ENCODE measurements at places on chromosomes 12 and 14. TPM values are rescaled to one million over a fixed set of nuclear protein-coding genes. Genes with fewer than 3 reads are reported as not detected.
A peak's percentile ranks its signal among the peaks of the same experiment; 100 is the strongest.

- H3K27ac ChIP-seq: peak overlapping the region; percentile 98
- peaks cover 6% of the 10 kb centered on the region for H3K36me3 ChIP-seq
- H3K4me1 ChIP-seq: peaks cover 58% of the 10 kb centered on the region
- H3K4me3 ChIP-seq: peak overlapping the region; percentile 87
- H3K27me3 ChIP-seq: no peaks in the 10 kb centered on the region
Measured at GRCh38 chr12:68613209-68613904, 2.7 kb downstream of the RAP1B start.

The TMEM116 gene
- total RNA-seq: 9.8 TPM

DNA sequence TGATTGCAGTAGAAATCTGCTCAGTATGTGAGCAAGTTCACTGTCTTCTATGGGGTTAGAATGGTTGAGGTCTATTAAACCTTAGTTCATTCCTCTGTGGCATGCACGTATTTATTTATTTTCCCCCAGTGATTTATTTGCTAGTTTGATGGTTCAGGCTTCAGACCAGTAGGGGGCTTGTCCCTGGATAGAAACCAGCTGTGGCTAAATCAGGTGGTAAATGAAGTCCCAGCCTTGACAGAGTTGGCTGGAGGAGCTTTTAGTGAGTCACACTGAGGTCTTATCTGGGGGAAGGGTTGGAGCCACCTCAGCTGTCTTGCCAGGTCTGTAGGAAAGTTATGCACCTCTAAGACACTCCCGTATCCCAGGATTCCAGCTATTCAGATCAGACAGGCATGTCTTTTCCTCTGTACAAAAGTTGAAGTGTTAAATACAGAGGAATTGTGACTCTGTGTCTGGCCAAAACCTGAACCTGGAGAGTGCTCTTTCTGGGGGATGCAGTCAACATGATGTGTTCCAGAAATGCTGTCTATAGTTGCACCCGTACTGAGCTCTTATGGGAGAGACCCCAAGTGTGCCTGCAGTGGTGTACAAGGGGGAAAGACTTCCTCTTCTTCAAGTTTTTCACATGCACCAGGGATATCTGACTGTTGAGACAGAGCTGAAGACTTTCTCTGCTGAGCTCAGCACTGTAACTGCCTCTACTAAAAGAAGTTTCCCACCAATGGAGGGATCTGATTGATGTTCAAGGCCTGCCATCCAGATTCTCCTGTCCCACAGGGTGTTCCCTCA, 1322.1 kb downstream of the TMEM121 start:
- DNase-seq: no peak
- no peak overlapping the region for H3K4me3 ChIP-seq
- H3K27ac ChIP-seq: no peak overlapping the region
- peaks cover 6% of the 10 kb centered on the region for H3K4me1 ChIP-seq
- no peaks in the 10 kb centered on the region for H3K27me3 ChIP-seq

GRCh38 chr12:119363490-119363889, 29.0 kb downstream of the CCDC60 start:
- no peaks in the 10 kb centered on the region for H3K4me1 ChIP-seq
- no peak overlapping the region for H3K4me3 ChIP-seq
- DNase-seq: no peak
- H3K27ac ChIP-seq: no peak overlapping the region

The TRIP11 gene
- 90.5 TPM for total RNA-seq

- no peak overlapping the region for H3K27ac ChIP-seq
- no peak for DNase-seq
- H3K4me1 ChIP-seq: no peaks in the 10 kb centered on the region
- no peak overlapping the region for H3K4me3 ChIP-seq
Measured at GRCh38 chr14:97806891-97807290, 1009.7 kb downstream of the VRK1 start.

DNA sequence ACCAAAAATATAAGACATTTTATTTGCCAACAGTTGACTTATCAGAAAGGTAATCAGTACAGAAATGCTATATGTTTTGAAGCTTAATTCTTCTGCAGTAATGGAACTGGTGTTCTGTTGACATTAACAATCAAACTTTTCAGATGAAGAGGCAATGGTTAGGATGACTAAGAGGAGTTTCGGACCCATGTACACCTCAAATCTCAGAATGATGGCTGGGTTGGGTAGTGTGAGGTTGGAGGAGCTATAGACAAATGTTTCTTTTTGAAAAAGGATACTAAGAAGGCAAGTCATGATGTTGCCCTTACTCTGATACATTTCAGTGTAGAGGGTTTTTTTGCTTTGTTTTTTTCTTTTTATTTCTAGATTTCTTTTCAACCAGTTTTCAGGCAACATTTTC, 66.9 kb downstream of the KNTC1 start:
- no peaks in the 10 kb centered on the region for H3K4me1 ChIP-seq
- DNase-seq: no peak
- peaks cover 13% of the 10 kb centered on the region for H3K36me3 ChIP-seq
- H3K27ac ChIP-seq: no peak overlapping the region
- no peak overlapping the region for H3K4me3 ChIP-seq

DNA sequence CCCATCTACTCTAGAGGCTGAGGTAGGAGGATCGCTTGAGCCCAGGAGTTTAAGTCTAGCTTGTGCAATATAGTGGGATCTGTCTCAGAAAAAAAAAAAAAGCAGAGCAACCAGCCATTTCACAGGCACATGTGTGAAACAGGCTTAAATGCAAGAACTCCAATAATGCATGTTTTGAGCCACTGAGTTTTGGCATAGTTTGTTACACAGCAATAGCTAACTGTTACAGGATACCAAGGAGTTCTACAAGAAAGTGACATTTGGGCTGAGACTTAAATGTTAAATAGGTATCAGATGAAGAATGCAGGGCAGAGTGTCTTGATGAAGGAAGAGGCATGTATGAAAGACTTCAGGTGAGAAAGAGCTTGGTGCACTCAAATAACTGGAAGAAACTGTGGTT, 240.0 kb upstream of the FOXN3 start:
- no peaks in the 10 kb centered on the region for H3K27me3 ChIP-seq
- no peaks in the 10 kb centered on the region for H3K36me3 ChIP-seq
- no peak for DNase-seq
- no peak overlapping the region for H3K27ac ChIP-seq

DNA sequence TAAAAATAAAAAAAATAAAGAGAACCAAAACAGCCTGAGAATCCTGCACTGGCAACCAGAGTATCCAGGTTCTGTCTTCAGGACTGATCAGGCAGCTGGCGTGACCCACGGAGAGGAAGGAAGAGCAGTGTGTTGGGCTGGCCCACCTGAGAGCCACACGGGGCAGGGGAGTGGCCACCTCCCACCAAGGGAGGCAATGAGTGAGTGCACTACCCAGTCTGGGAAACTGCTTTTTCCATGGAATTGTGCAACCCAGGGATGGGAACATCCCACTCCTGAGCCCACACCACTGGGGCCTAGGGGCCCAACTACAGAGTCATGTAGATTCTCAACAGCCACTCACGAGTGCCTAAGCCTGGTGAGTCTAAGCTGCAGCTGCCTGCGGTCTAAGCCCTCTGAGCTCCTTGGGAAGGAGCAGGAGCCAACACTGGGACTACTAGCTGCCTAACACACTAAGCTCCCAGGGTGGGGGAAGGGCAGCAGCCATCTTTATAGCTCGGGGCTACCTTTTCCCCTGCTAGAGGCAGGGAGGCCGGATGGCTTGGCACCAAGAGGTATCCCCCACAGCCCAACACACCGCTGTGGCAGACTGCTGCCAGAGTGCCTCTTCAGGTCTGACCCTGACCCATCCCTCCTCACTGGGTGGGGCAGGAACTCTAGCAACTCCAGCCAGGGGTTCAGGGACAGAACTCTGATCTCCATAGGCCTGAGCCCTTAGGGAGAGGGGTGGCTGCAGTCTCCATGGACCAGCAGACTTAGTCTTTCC, 610.9 kb downstream of the RERGL start:
- H3K4me1 ChIP-seq: no peaks in the 10 kb centered on the region
- no peaks in the 10 kb centered on the region for H3K36me3 ChIP-seq
- H3K27ac ChIP-seq: no peak overlapping the region
- no peak overlapping the region for H3K4me3 ChIP-seq
- DNase-seq: peak; percentile 67

The FGD6 gene
- 9.6 TPM for total RNA-seq

DNA sequence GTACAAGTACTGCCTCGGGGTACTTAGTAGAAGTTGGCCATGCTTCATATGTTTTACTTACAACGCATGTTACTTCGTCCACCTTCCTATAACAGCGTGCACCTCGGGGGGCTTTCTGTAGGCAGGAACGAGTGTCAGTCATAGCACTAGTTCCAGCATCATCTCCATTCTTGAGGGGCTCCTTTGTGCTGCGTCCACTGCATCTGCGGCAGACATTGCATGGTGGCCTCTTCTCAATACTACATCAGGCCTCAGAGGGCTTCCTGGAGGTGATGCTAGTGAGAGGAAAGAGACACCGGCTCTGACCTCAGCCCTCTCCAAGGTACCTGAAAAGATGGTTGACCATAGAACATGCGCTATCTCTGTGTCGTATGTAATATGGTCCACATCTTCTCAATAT, 121.2 kb upstream of the RTL1 start:
- no peaks in the 10 kb centered on the region for H3K27me3 ChIP-seq
- no peaks in the 10 kb centered on the region for H3K36me3 ChIP-seq
- H3K4me3 ChIP-seq: no peak overlapping the region

The TCP11L2 gene
- total RNA-seq: 16.4 TPM

GRCh38 chr12:69685810-69686209, 13.3 kb downstream of the BEST3 start:
- no peak overlapping the region for H3K27ac ChIP-seq
- no peaks in the 10 kb centered on the region for H3K36me3 ChIP-seq
- no peak for DNase-seq

GRCh38 chr12:3837049-3837448, 36.1 kb downstream of the PARP11 start:
- H3K27me3 ChIP-seq: no peaks in the 10 kb centered on the region
- H3K27ac ChIP-seq: no peak overlapping the region
- H3K4me1 ChIP-seq: peaks cover 3% of the 10 kb centered on the region
- H3K36me3 ChIP-seq: peaks cover 5% of the 10 kb centered on the region

The CCDC175 gene
- not detected for total RNA-seq

- no peak for DNase-seq
- H3K4me3 ChIP-seq: no peak overlapping the region
- H3K4me1 ChIP-seq: peaks cover 6% of the 10 kb centered on the region
- no peak overlapping the region for H3K27ac ChIP-seq
Measured at GRCh38 chr12:12467264-12467663, 95.4 kb downstream of the DUSP16 start.

The SLC7A8 gene
- 0.89 TPM for total RNA-seq

The TSPAN19 gene
- not detected for total RNA-seq

DNA sequence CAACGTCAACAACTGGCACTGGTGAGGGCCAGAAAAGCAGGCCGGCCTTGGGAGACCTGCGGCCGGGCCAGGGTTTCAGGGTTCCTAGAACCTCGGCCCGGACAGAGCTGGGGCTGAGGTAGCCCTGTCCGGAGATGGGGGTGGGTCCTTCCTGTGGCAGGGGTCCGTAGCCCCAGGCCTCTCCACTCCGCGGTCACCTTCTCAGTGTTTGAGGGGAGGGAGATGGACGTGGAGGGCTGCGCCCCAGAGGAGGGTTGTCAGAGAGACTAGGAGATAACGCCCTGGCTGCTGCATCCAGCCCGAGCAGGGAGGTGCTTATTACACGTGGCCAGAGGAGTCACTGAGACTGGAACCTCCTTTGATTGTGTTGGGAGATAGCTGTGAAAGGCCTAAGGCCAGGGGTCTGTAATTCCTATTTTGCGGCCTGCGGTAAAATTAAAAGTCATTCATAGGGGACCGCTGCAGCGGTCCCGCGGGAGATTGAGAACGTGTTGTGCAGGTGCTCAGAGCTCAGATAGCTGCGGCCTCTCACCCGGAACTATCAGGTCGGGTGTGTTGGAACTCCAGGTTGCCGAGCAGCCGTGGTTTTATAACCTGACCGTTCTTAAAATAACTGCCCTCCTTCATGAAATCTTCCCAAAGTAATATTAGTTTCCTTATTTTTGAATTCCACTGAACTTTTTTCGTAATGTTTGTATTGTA, 507 bp downstream of the AHSA1 start:
- peak overlapping the region; percentile 100 for H3K4me3 ChIP-seq
- no peak for DNase-seq
- peaks cover 23% of the 10 kb centered on the region for H3K36me3 ChIP-seq

- H3K4me3 ChIP-seq: no peak overlapping the region
- DNase-seq: no peak
- H3K27ac ChIP-seq: peak overlapping the region; percentile 88
- no peaks in the 10 kb centered on the region for H3K27me3 ChIP-seq
Measured at GRCh38 chr14:100383727-100384158, 60.6 kb downstream of the SLC25A47 start.

The CIDEB gene
- not detected for total RNA-seq

GRCh38 chr12:49962861-49963765, 1.4 kb downstream of the AQP5 start:
- H3K4me3 ChIP-seq: no peak overlapping the region
- H3K4me1 ChIP-seq: peaks cover 29% of the 10 kb centered on the region
- H3K27me3 ChIP-seq: peaks cover 14% of the 10 kb centered on the region

The MLF2 gene
- total RNA-seq: 163 TPM

GRCh38 chr14:49363821-49364751, 222.1 kb downstream of the RPS29 start:
- no peaks in the 10 kb centered on the region for H3K36me3 ChIP-seq
- DNase-seq: no peak
- H3K4me1 ChIP-seq: no peaks in the 10 kb centered on the region
- no peak overlapping the region for H3K4me3 ChIP-seq

DNA sequence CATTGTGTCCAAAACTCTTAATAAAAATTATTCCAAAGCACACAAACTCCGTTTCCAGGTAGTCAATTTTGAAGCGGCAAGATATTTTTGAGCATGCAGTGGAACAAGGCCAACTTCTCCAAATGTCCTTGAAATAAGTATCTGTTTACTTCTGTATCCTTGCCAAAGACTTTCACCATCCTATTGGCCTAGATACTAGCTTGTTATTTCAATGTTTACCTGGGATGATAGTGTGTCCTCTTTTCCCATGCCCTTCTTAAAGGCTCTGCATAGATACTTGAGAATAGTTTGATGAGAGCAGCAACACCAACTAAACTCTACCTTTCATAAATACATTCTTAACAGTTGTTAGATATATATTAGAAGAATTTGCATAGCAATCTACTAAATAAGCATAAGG, 160.9 kb downstream of the KCNC2 start:
- no peak for DNase-seq
- no peak overlapping the region for H3K4me3 ChIP-seq
- H3K36me3 ChIP-seq: no peaks in the 10 kb centered on the region
- H3K27ac ChIP-seq: no peak overlapping the region

DNA sequence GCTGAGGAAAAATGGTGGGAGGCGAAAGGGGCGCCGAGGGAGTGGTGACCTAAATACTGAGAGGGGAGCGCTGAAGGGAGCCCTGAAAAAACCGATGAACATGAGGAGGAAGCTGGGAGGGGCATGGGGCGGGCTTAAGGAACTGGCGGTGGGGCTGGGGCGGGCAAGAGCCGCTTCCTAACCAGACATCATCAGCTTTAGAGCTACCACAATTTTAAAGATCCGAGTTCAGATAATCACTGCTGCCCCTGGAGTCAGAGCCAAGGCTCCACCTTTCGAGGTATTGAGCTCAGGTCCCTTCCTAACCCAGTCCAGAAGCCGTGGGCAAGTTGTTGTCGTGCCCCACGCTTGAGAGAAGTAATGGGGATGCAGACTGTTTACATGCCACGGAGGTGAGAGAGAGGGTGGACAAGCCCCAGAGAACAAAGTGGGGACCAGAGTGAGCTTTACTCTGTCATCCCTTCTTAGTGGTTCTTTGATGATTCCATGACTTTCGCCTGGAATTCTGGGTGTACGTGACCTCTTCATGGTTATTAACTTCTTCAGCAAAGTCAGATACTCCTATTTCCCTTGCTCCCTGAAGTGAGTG, 393 bp downstream of the ORMDL2 start:
- H3K4me3 ChIP-seq: no peak overlapping the region
- H3K27me3 ChIP-seq: no peaks in the 10 kb centered on the region
- H3K36me3 ChIP-seq: peaks cover 10% of the 10 kb centered on the region
- peaks cover 33% of the 10 kb centered on the region for H3K4me1 ChIP-seq
- no peak overlapping the region for H3K27ac ChIP-seq

Measured in chondrocyte (in vitro differentiated cells).